Bronchial epithelial cell (primary cell): ENCODE measurements at places on chromosomes 12 and 14. TPM values are rescaled to one million over a fixed set of nuclear protein-coding genes. Genes with fewer than 3 reads are reported as not detected.

GPR84 gene
- total RNA-seq = 0.13 TPM in 1 of 2 replicates, not detected in the other

AKAP5 gene
- total RNA-seq = under 0.01 and 0.13 TPM in 2 replicates

METTL1 gene
- 2.8 and 5.8 TPM in 2 replicates for total RNA-seq

TMPRSS12 gene
- not detected in 2 replicates for total RNA-seq

HCFC2 gene
- total RNA-seq = 7.6 and 8.7 TPM in 2 replicates

RNU7-1 gene
- not detected in 2 replicates for total RNA-seq

TCL1A gene
- total RNA-seq = not detected in 2 replicates
